Stimulated activated CD8-positive, alpha-beta memory T cell treated with anti-CD3 and anti-CD28 coated beads, Interleukin-4, amount 100 ng/mL, for 1 hour (primary cell): ENCODE measurements at places on chromosomes 3 and 15.

DNA sequence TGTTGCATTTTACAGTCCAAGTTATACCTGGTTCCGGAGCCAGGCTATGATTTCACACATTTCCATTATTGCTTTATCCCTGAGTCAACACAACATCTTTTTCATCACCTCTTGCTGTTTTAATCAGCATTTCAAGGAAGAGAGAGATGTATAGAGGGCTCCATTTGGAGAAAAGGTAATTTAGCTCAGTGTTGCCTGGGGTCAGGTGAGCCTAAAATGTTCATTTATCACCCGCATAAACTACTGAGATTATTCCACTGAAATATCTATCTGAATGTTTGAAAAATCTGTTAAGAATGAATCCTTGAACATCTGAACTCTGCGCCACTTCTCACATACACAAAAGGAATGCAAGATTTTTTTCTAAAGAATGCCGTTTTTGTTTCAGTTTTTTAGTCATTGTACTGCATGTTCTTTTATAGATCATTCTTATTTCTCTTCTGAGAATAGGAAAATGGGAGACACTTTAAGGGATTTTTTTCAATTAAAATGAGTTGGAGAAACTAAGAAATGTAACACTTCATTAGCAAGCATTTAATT, 51.5 kb upstream of the AGTR1 start:
- no peak for DNase-seq

- no peak for DNase-seq
These were observed 528.7 kb downstream of the GABRG3 start for GRCh38 chr15:27499719-27500118.

DNA sequence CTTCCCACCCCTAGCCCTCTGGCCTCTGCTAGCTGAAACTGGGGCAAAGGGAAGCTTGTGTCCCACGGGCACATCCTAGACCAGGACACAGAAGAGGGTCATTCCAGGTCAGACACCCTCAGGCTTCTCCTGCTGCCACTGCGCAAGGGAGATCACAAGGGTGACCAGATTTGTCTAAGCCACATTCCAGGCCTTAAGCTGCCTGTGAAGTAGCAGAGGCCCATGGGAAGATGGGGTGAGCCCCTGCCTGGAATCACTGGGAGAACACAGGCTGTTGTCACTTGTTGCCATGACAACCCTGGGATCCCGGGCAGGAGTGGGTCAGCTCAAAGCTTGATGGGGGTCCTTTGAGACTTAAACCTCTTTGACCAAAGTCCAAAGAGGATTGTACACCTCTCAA, 10.8 kb downstream of the STRA6 start:
- no peak for DNase-seq

- no peak for DNase-seq
These were observed 62.8 kb downstream of the MECOM start for GRCh38 chr3:169600732-169601131.

- no peak for DNase-seq
These were observed 91.7 kb downstream of the FRMD4B start for GRCh38 chr3:69294014-69294766.

DNA sequence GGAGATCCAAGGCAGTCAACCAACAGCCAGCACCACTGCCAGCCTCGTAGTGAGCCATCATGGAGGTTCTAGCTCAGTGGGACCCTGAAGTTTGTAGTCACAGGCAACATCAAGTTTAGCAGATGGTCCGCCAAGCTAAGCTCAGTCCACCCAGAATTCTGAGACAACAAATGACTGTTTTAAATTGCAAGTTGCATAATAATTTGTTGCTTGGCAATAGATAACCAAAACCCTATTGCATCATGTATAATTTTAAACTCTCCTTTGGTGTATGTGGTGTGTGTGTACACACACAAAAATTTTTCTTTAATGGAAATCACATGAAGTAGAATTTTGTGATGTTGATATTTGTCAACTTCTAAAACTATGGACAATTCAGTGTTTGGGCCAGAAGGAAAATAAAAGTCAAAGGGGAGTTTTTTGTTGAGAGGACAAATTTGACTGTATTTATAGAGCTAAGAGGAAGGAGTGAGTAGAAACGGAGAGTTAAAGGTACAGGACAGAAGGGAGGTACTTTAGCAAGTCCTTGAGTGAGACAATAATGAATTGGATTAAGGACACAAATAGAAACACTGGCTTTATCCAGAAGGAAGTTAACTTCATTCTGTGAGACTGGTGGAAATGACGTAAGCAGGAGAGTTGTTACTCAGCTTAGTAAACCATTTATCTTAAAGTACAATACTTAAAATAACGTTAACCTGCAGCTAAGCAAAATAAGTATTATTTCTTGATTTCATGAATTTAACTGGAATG, 83.6 kb downstream of the NCEH1 start:
- no peak for DNase-seq

DNA sequence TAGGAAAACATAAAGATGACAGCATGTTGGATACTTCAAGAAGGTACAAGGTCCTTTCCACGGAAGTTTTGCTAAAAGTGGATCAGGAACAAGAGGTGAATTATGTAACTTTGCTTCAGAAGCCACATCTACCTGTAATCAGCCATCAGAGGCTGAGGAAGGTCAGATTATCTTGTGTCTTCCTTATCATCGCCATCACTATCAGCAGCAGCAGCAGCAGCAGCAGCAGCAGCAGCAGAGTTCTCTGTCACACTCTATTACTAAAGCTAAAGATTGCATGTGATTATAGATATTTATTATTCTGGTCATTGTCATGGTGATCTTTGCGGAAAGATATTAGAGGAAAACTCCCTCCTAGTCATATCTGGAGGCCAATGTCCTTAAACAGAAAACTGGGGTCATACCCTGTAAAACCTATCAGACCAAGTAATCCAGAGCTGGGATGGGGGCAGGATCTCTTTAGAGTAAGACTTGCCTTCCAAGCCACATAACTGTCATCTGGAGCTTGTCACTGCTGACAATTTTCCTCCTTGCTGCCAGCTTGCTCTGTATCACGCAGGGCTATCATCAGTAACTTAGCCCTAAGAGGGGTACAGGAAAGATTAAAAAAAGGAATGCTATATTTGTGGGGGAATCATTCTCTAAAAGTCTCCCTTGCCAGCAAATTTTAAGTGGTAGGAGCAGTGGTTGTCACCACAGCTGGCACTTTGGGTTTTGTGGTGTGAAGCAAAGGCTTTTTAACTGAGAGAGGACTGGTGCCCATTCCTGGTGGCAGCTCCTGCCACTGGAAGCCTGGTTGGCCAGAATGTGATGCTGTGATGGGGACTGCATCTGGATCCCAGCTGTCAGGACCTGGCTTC, 130.9 kb upstream of the RASGRP1 start:
- no peak for DNase-seq

DNA sequence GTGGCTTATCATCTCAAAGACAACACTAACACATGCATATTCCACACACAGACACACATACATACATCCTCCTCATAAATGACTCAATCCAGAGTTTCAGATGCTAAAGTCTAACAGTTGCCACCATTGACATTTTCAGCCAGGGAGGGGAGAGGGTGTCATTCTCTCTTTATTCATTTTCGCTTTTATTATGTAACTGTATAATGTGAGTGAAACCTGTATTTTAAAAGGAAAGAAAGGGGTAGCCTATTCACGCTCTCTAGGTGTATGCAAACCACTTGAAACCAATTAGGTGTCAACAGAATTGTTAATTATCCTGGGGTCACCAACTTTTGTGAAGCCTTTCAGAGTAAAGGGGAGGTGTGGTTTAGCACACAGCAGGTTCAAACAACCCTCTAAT, 1282.9 kb downstream of the ROBO2 start:
- DNase-seq: no peak

DNA sequence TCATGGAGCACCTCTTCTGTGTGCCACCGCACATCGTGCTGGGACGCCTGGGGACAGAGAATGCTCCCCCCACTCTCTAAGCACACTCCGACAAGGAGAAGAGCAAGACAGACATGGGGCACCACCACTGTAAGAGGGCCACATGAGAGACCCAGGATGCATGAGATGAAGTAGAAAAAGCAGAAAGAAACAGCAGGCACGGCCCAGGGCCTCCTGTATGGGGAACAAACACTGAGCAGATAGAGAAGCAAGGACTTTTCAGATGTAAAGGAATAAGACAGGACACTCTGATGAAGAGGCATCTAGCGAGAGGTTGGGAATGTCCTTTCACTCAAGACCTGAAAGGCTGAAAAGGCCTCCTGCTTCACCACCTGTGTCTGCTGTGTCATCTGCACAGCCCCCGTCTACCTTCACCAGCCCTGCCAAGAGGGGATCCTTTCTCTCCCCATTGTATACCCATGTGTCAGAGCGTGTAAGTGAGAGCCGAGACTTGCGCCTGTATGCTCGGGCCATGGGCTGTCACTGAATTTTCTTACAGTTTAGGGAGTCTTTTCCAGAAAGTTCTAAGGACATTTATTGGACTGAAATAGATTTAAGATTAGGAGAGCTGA, 125.6 kb downstream of the LRRK1 start:
- no peak for DNase-seq

GRCh38 chr3:35263477-35263876, 375.8 kb upstream of the ARPP21 start:
- DNase-seq: no peak
